ENCODE measurements at places on chromosomes 5 and 9.

- no peak for DNase-seq
Measured at GRCh38 chr5:86175224-86175623, 442.5 kb upstream of the COX7C start.

DNA sequence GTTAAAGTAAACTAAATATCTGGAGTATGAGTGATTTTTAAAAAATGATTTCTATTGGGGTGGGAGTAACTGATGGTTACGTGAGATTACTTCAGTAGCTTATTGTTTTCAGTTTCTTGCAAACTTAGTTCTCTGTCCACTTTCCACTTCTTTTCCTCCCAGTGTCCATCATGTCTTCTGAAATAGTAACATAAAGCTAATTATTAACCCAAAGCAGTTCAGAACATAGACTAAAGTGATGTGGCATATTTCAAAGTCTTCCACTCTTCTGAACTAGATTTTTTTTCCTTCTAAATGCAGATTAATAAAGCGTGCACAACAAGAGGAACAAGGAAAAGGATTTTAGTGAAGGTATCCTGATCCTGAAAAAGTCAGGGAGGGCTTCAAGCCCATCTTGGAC lies 114.1 kb downstream of the MAN2A1 start:
- DNase-seq: no peak

DNA sequence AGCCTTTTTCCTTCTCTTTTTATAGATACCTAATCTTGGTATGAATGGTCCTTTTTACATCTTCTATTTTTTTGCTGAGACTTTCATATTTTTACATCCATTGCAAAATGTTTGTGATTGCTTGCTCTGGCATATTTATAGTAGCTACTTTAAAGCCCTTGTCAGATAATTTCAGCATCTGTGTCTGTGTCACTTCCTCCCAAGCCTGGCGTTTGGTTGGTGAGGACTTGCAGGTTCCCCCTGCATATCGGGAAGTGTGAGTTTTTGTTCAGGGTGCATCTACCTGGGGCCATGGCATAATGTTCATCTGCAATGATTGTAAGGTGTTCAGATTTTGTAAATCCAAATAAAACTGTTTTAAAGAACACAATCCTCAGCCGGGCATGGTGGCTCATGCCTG lies 8.9 kb downstream of the FBXW5 start:
- DNase-seq: no peak

DNA sequence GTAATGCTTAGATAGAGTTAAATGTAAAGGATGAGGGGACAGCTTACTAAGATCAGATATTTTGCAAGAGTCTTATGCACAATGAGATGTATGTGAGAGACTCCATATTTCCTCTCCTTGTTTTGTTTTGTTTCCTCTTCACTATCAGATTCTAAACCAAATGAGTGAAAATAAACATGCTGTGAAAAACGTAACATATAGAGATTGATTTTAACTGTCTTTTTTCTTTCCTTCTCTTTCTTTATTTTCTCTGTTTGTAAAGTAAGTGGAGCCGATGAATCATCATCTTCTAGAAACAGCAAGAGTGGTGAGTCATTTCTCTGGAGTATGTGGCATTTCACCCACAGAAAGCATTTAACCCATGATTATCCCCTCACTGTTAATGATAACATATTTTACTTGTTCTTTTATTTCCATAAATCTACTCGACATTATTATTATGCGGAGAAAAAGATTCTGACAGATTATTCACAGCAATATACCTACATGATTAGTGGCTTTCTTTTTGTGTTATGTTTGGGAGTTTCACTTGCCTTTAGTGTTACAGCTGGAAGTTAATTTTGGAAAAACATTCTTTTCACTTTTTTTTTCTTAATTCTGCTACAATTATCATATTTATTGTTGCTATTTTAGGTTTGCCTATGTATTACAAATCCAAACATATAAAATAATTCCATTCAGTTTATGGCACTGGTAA lies 2.1 kb upstream of the ANXA1 start:
- DNase-seq: peak; percentile 17

- DNase-seq: no peak
Measured at GRCh38 chr5:16459451-16459850, 6.1 kb downstream of the ZNF622 start.
